Renal pelvis (tissue), 12 donors: ENCODE measurements at places on chromosomes 5 and 9.

DNA sequence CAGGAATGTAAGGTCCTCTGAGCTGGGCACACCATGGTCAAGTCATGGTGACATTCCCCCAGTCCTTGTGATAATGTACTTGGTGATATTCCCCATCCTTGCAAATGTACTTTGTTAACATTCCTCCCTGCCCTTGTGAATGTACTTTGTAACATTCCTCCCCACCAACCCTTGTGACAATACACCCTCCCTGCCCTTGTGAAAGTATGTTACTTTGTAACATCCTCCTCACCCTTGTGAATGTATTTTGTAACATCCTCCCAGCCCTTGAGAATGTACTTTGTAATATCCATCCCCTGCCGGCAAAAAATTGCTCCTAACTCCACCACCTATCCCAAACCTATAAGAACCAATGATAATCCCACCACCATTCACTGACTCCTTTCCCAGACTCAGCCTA lies 53.3 kb downstream of the RAPGEF6 start:
- DNase-seq, result no peak

GRCh38 chr9:1331546-1332038 lies 281.4 kb downstream of the DMRT2 start:
- peak; percentile 2 for DNase-seq

DNA sequence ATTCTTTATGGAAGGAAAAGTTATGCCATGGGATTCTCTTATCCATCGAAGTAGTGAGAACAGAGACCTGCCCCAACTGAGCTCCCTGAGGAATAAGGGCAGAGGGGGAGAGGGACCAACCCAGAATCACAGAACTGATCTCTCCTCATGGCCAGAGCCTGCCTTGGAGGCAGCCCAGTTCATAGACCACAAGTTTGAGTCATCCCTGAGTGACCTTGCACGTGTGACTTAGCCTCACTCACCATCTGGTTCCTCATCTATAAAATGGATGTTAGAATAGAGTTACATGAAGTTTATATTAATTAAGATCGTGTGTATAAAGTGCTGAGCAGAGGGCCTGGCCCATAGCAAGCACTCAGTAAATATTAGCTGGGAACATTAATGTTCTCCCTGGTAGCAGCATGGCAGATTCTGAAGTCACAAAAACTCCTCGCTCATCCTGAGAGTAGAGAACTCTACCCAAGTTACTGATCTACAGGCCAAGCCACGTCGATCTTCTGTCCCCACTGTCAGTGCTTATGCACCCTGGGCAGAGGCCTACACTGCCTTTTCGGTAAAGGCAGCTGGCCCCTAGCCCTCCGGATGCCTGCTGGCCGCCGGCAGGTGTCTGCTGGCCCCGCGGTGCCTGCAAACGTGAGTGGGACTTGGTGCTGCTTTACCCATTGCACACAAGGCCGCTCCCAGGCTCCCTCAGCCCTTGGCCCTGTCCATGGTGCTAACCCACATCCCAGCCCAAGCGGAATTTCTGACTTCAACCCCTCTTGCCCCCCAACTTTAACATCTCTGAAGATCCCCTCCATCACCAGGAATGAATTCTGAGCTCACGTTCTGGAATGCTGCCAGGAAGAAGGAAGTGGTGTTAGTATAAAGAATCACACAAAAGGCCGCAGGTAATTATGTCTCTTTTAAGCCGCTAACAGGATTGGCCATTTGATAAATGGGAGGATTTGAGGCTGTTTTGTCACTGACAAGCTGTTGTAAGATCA lies 61.1 kb upstream of the ARAP3 start:
- peak; percentile 81 for DNase-seq

- no peak for DNase-seq
Measured at GRCh38 chr5:2758632-2759031, 7.2 kb upstream of the IRX2 start.

DNA sequence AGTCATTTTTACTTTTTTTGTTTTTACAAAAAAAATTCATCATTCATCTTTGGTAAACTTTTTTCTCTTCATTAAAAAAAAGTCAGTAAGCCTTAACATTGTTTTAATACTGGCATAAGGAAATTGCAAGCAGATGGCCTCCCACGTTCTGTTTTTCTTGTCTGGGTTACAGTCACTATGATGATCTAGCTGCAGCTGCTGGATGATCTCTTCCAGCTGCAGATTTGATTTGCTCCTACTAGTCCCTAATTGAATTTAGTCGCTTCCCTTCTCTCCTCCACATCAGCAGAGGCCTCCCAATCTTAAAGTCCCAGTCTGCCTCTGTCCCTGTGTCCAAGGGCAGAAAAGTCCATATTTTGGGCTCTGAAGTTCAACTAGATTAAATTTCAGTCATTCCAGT lies 106.8 kb upstream of the PTGER4 start:
- peak; percentile 57 for DNase-seq

DNA sequence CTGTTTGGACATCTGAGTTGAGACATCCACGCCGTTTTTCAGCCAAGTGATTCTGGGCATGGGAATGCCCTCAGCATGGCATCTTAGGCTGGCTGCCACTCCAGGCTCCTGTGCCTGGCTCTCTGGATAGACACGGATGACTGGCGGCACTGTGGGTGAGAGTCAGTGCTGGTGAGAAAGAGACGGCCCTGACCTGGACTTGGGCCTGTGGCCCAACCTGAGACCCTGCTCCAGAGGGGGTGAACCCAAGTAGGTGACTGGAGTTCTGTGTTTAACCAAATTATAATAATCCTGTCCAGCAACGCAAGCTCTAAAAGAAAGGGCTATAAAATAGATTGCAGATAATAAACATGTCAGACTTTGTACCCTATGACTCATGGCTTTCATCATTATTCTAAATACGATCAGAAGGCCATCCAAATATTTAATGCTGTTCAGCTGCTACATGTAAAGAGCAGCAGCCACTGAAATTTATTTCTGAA lies 173.9 kb downstream of the HSPA4 start:
- DNase-seq, result no peak

DNA sequence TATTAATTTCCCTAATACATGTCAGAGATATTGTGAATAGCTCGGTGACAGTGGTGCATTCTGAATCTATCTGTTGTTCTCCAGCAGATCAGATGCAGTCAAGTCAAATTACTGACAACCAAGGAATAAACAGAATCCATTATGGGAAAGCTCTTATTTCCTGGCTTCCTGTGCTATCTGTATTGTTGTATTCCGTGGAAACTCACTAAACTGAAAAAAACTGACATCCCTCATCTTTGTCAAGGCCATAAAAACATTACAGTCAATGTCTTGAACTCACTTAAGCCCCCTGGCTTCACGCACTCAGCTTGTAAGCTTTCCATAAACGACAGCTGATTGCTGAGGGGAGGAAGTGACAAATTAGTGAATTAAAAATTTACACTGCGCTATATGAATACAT lies 245.9 kb downstream of the CTNND2 start:
- no peak for DNase-seq

DNA sequence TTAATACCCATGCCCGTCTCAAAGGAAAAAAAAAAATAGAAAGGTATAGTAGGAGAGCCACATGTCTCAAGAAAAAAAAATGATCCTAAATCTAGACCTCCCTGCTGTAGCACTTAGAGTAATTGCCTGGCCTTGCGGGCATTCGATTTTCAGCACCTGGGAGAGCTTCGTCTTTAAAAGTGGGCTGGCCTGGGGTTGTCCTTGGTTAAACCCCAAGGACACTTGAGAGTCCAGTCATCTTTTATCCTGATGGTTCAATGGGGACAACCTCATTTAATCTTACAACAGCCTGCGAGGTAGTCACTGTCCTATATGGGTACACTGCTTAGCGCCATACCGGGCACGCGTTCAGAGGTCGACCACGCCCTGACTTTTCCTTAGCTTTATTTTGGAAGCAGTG lies 60.1 kb downstream of the MAT2B start:
- DNase-seq, result no peak

DNA sequence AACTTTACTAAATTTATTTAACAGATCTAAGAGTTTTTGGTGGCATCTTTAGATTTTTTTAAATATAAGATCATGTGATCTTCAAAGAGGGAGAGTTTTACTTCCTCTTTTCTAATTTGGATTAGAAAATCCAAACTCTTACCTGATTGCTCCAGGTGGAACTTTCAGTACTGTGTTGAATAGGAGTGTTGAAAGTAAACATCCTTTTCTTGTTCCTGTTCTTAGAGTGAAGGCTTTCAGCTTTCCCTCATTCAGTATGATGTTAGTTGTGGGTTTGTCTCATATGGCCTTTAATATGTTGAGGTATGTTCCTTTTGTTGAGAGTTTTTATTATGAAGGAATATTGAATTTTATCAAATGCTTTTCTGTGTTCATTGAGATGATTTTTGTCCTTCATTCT lies 650.0 kb upstream of the SGCD start:
- no peak for DNase-seq

- DNase-seq, result no peak
Measured at GRCh38 chr5:131538177-131538593, 96.8 kb downstream of the RAPGEF6 start.

GRCh38 chr9:135533674-135534073 lies 12.3 kb upstream of the OBP2A start:
- no peak for DNase-seq

DNA sequence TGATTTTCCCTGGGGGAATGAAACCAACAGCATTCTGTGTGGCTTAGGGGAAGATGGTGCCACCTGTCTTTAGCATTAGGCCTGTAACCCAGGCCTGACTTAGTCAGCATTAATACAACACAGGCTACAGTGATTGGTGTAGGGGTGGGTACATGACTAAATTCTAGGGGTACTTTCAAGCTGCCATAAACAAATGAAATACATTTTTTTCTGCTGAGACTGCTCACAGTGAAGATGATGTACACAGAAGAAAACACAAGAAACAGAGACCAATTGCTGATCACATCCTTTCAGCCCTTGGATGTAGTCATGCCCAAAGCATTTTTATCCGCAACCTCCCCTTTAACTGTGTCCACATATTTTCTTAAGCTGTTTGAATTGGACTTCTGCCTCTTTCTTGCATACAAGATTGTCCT lies 527.2 kb downstream of the KCTD16 start:
- no peak for DNase-seq

DNA sequence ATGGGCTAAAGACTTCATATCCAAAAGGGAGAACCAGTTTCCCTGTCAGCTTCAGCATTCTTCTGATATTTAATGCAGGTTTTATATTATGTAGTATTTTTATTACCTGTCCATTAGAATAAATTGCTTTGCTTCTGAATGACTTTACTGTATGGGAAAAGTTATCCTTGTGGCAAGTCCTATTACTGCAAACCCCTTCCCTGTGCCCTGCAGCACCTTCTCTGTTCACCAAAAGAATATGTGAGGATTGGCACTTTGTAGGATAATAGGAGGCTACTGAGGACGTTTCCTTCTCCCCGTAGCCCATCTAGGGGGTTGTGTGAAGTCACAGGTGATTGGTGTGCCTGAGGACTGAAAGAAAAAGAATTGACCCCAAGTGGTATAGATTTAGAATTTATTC lies 296.1 kb downstream of the KDM4C start:
- DNase-seq, result no peak

- DNase-seq, result no peak
Measured at GRCh38 chr9:108467653-108468324, 388.0 kb downstream of the ACTL7B start.

GRCh38 chr5:74254257-74254656 lies 386.3 kb downstream of the ENC1 start:
- no peak for DNase-seq

- no peak for DNase-seq
Measured at GRCh38 chr9:102922526-102922925, 72.6 kb upstream of the CYLC2 start.

DNA sequence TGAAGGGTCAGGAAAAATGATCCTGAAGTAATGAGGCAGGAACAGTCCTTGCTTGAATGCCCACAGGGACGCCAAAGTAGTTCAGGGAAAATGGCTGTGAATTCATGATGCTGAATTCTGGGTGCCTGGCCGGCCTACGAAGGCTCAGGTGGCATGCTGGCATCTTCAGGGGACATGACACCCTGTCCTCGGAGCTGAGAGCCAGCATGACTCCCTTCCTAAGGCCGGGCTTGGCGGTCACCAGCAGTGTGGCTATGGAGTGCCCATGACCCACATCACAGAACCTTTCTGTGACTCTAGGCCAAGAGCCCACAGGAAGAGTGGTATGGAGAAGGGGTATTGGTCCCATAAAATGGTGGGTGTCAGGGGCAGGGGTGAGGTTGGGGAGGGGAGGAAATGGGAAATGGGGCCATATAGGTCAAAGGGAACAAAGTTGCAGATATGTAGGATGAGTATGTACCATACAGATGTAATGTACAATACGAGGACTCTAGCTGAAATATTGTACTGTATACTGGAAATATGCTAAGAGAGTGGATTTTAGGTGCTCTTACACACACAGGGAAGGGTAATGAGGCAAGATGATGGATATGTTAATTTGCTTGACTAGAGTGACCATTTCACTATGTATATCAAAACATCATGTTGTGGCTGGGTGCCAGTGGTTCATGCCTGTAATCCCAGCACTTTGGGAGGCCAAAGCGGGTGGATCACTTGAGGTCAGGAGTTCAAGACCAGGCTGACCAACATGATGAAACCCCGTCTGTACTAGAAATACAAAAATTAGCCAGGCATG lies 202.8 kb upstream of the KLF9 start:
- no peak for DNase-seq

DNA sequence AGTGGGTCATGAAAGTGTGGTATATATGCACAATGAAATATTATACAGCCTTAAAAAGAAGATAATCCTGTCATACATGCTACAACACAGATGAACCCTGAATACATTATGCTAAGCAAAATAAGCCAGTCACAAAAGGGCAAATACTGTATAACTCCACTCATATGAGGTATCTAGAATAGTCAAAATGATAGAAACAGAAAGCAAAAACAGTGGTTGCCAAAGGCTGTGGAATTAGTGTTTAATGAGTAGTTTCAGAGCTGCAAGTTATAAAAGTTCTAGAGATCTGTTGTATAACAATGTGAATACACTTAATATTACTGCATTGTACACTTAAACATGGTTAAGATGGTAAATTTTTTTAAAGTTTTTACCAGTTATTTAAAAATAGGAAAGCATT lies 135.0 kb downstream of the OXCT1 start:
- DNase-seq, result no peak

- DNase-seq, result no peak
Measured at GRCh38 chr9:27665136-27665535, 91.9 kb upstream of the C9orf72 start.

- DNase-seq, result peak; percentile 51
Measured at GRCh38 chr5:643811-644271, 31.7 kb downstream of the CEP72 start.

DNA sequence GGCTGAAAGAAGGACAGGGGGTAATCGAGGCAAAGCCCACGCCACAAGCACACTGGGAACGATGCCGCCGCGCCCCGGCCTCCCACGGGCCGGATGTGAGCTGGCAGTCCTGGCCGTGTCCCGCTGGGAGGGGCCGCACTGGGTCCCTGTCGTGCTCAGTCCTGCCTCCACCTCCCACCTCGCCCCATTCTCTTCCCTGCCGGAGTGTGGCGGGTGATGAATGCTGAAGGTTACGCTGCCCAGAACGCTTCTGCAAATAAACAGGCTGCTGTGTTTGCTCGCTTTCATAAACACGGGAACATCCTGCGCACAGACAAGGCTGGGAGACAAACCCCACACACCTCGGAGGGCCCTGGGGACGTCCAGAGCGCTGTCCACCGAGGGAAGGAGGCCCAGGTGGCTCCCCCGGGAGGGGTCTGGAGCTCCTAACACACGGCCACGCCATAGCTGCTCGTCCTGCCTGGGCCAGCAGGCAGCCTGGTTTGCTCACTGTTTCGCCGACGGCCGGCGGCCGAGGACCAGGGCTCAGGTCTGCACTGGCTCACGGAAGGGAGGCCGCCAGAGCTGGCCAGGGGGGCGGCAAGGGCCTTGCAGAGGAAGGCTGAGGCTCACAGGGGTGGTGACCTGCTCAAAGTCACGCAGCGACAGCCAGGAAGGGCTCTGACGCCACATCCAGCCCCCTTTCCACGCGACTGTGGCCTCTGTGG lies 2.3 kb downstream of the DNLZ start:
- no peak for DNase-seq
